CD4-positive, alpha-beta T cell (primary cell): ENCODE measurements at places on chromosomes 1 and 21.

DNA sequence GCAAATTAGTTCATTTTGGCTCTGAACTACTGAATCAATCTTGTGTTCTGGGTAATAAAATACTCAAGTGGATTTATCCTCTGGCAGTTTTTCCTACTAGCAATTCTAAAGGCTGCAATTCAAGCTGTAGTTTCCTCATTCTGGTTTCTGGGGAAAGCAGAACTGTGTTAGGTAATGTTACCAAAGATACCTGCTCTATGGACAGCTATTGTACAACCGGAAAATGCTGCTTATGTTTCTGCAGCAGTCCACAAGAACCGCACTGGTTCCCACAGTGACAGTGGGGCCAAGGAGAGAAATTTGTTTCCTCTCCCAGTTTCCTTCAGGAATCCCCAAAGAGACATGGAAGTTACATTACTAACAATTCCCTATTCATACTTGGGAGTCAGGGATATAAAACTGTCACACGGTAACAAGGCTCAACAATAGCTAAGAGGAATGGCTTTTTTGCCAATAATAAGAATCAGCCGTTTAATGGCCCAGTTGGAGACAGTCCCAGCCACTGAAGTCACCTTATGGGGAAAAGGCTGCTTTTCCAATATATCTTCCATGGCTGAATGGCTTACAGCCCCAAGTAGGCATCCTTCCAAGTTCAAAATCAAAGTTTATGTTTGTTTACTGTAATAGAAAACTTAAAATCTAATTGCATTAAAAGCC, 52.6 kb downstream of the PCNX2 start:
- no peak for DNase-seq

GRCh38 chr1:22635436-22635835, 992 bp upstream of the C1QA start:
- no peak for DNase-seq

GRCh38 chr1:78210175-78210574, 164.4 kb downstream of the GIPC2 start:
- DNase-seq, result no peak

- no peak for DNase-seq
These were observed 8.2 kb downstream of the SLC19A1 start for GRCh38 chr21:45533846-45534635.

GRCh38 chr1:231576804-231577718, 48.6 kb downstream of the TSNAX start:
- no peak for DNase-seq

DNA sequence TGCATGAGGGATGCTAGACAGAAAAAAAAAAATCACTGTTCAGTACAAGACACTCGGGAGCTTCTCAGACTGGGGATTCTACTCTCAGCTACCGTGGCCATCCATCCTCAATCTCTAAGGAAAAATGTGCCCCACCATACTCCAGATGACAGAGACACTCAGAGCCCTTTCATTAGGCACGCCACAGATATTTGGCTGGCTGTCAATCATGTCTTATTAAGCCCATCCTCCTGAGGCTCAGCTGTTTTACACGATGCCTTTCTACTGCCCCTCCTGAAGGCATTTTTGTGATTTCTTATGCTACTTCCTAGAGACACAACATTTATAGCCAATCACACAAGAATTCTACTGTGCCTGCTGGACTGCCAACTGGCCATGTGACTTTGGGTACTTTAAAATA, 92.9 kb downstream of the KIF14 start:
- DNase-seq, result no peak

DNA sequence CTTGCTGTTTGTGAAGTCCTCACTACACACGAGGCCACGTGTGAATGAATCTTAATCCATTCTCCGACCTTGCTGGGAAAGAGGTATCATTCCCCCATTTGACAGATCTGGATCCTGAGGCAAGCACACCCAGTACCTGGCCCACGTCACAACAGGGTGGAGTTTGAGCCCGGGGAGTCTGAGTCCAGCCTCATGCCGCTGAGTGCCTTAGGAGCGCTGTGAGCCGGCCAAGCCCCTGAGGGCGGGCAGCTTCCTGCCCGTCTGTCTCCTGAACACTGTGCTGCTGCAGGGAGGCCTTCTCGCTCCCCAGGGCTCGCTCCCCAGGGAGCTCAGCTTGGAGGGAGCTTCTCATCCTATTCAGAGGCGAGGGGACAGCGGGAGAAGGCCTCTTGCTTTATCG, 29.7 kb downstream of the SLC45A1 start:
- DNase-seq, result no peak

GRCh38 chr1:18918417-18918816, 16.1 kb upstream of the ALDH4A1 start:
- no peak for DNase-seq

GRCh38 chr1:64098436-64098835, 105.0 kb upstream of the UBE2U start:
- DNase-seq, result no peak

- DNase-seq, result no peak
These were observed 34.7 kb downstream of the AGT start for GRCh38 chr1:230679192-230679591.

GRCh38 chr1:189538271-189538670, 939.4 kb downstream of the BRINP3 start:
- no peak for DNase-seq

DNA sequence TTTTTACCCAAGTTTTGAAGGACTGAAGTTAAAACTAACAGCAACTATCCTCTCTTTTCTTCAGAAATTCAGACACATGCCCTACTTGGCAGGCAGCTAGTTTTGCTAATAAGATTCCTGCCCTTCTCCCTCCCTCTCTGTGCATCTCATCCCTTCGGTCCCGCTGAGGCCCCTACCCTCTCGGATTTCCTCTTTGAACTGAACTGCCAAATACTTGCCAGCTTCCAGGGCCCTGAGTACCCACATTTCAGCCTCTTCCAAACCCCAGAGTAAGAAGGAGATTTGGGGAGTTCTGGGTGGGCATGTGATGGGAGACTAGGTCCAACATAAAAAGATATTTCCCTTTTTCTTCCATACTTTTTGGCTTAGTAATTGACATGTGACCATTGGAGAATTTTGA, 116.5 kb upstream of the JUN start:
- no peak for DNase-seq

GRCh38 chr1:182404781-182405180, 4.3 kb upstream of the TEDDM1 start:
- DNase-seq, result no peak

GRCh38 chr1:151947140-151947539, 37.8 kb upstream of the THEM4 start:
- no peak for DNase-seq

DNA sequence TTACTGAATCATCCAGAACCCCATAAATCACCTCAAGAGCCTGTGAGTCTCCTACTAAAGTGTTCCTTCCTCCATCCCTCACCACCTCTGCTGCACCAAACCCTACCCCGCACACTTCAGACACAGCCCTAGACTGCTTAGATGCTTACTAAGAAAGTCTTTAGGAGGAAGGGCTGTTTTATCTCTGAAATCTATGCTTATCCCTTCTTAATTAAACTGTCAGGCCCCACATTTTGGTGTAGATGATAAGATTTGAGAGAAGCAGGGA, 216.8 kb upstream of the SGIP1 start:
- no peak for DNase-seq

- no peak for DNase-seq
These were observed 83.1 kb downstream of the VWA5B1 start for GRCh38 chr1:20373764-20374163.

DNA sequence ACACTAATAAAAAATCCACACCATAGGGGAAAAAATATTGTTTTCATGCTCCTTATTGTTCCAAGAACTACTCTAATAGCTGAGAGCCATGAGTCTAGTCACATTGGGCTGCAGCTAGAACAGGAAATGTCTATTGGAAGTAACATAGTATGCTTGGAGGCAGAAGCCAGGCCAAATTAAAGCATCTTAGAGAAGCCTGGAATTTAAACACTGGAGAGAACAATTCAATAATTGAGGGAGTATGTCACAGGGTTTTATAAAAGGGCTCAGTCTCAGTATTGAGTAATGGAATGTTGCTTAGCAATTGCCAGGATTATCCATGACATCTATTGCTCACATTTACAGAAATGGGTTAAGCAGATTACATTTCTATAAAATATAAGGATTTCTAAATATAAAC, 471.3 kb downstream of the LMO4 start:
- no peak for DNase-seq

DNA sequence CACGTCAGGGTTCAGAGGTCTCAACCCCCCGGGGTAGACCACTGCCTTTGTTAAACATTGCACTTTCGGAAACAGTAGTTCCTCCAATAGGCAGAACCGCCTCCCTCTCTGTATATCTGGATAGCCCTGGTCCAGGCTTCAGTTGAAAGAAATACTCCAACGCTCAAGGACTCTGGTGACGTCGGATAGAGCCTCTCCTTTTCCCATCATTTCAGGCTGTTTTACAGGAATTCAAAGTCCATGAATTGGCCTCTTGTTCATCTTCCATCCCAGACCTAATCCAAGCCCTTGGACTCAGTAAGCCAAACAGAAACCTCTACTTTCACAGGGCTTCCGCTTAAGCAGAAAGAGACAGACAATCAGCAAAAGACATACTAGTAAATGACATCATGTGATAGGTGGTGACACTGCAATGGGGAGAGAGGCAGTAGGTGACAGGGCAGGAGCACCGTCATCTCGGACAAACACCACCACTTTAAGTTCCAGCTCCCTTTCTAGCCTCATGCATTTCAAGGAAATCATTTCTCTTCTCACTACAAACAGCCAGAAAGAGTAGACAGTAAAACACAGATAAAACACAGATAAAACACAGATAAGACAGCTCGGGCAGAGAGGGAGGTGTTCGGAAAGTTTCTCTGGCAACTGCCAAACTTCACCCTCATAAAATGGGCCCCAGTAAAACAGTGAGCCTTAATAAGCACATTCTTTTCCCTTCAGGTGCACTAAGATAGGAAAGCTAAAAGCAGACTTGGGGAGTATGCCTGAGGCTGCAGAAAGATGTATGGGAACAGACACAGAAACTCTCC, 2.3 kb upstream of the PLA2G2A start:
- no peak for DNase-seq

DNA sequence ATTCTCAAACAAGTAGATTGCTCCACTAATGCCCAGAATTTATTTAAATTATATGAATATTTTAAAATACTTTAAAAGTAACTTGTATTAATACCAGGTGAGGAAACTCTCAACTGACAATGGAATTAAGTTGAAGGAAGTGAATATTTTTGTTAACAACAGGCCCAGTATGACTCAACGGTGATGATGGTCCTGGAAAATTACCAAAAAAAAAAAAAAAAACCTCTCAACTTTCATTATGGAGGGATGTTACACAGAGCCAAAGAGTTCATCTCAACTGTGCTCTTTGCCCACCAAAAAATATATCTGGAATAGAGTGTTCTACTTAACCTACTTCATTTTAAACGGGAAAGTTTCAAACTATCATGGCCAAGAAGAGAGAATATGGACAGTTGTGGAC, 28.3 kb downstream of the CFH start:
- no peak for DNase-seq

DNA sequence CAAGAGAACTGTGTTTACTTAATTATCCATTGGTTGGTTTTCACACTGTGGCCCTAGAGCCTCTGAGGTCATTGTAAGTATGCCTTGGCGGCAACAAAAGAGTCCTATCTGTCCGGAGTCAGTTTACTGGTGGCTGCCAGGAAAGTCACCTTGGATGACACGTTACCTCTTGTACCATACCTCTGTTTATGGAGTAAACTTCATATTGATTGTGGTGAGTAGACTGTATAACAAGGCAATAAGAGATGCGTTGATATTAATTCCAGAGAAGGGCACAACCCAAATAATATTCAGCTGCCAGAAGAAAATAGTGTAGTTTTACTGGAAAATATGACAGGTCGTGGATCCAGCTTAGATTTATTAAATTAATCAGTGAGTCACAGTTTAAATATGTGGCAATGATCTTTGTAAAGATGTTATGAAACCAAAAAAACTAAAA, 20.4 kb upstream of the KIF14 start:
- no peak for DNase-seq

DNA sequence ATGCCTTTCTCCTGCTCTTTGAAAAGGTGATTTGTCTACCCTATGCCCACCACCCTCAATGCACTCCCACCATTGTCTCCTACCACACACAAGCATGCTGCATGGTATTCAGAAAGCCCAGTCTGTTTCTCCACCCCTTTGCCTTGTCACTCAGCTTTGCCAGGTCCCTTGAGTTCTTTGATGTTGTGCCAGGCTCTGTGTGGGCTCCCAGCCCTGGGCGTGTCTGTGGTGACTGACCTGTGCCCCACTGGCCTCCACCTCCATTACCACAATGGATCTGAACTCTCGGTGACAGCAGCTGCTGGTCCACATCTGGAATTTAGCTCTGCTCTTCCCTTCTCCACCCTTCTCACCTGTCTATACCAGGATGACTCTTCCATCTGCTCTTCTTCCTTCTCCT, 34.9 kb downstream of the ATP2B4 start:
- no peak for DNase-seq

DNA sequence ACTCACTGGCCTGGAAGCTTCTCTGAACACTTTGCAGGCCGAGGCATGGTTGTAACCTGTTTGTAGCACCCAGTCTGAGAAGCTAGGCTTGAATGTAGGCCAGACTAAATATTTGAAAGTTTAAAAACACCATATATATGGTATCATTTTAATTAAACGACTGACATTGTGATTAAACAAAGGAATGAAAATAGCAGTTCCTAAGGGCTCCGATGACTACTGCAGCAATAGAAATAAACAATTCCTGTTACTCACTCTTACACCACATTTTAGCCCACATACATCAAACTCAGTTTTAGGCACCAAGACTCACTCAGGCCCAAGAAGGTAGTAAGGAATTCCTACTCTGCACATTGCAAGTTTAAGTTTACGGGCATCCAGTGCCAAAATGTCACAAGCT, 281.2 kb downstream of the AKT3 start:
- DNase-seq, result no peak
